NCI-H748 treated with DMSO at 0.1 percent for 48 hours (cell line): ENCODE measurements at places on chromosomes 3 and 15.

GRCh38 chr3:29747991-29748390, 467.1 kb downstream of the RBMS3 start:
- no peak for DNase-seq

DNA sequence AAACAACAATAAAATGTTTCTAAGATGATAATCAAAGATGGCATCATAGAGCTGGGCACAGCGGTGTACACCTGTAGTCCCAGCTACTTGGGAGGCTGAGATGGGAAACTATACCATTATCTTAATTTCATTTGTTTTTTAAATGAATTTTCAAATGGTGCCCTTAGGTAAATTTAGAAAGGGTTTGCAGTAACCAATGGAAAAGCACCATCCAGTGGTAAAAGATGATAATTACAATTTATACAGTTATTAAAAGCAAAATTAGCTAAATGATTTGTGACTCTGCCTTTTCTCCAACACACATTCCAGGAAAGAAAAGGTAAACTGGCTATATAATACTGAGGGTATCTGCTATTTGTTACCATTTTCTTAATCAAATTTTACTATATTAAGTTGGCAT, 14.4 kb upstream of the ANKRD28 start:
- no peak for DNase-seq

DNA sequence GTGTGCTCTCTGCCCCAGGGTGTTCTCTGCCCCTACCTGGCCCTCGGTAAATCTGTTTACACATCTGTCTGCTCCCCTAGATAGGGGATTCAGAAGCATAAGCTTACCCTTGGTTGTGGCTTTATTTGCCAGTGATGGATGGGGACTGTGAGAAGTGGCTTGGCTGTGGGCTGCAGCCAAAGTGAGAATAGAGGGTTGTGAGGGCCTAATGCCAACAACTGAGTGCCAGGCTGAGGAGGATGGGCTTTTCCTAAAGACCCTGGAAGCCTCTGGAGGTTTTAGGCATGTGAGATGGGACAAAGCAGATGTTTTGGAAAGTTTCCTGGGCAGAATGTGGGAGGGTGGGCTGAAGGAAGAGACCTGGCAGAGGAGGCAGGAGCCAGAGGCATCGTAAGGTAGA, 15.4 kb upstream of the APEH start:
- no peak for DNase-seq

DNA sequence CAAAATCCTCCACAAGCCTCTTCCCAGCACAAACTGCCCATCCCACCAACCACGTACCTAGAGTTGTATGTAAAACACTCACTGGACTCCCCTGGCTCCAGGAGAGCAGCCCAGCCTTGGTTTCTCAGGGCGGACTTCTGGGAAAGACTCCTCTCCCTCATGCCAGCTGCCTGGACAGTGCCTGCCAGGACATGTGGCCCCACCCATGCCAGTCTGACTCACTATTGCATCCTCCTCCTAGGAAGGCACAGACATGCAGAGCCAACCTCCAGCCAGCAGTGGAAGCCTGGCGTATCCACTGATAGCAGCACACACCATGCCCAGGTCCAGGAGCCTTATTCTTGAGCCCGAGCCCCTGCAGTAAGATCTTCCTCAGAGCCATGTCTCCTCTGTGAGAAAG, 8.6 kb downstream of the PKM start:
- no peak for DNase-seq

GRCh38 chr3:141289228-141289772, 57.7 kb downstream of the PXYLP1 start:
- DNase-seq = no peak

DNA sequence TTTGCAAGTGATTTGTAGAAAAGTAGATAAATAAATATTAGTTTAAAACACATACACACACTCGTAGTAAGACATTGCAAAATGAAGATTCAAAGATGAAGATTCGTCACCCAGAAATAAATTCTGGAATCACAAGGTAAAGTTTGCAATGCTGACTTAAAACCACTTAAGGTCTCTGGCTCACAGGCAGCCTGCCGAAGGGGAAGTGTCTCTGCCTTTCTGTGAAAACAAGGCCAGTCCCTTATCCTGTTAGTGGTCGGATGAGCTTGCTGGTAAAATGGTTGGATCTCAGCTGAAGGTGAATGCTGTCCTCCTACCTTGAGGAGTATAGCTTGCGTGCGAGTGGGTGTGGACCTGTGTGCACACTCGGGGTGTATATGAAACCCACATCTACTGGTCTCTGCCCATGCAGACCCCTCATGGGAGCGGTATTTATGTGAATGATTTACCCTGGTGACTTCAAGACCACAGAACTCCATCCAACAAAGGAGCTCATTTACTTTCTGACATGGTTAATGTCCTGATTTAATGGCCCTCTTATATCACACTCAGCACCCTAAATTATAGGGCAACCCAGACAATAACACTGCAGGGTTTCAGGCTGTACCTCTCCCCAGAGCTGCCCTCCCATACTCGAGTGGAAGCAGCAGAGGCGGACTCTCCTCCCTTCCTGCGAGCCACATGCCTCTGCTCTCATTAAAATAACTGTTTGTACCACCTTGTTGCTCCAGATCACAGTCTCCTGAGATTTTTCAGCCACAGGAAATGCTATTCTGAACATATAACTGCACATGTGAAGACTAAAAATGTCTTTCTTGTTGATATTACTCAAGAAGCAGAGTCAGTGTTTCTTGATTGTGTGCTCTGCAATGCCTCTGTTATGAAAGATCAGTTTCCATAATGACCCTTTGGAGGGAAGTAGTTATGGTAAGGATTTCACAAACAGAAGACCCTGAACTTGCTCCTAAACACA, 45.9 kb upstream of the ALDH1A3 start:
- DNase-seq = no peak

DNA sequence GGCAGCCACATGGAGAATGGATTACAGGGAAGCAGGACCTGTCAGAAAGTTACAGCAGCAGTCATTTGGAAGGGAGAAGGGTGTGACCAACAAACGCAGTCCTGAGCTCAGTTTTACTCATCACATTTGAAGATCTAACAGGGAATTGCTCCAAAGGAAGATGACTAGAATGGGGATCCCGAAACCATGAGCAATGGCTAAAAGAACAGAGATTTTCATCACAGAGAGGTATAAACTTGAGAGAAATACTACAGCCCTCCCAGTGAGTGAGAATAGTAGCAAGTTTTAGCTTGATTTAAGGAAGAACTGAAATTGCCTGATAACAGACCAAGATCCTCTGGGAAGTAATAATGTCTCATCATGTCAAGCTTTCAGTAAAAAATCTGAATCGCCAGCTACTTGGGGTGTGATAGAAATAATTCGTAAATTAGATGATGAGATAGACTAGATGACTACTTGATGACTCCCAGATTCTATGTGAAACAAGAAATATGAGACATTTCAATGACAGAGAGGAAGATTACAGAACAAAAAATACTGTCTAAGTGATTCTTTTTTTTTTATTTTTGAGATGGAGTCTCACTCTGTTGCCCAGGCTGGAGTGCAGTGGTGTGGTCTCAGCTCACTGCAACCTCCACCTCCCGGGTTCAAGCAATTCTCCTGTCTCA, 16.9 kb downstream of the CD47 start:
- no peak for DNase-seq

GRCh38 chr3:24678421-24678865, 183.8 kb upstream of the THRB start:
- no peak for DNase-seq

GRCh38 chr3:139935016-139935865, at the start of gene CLSTN2:
CLSTN2 (plus strand) TSS chr3:139935185.
- DNase-seq = peak; percentile 26

- no peak for DNase-seq
These were observed 87.0 kb downstream of the CFAP44 start for GRCh38 chr3:113354307-113354706.

GRCh38 chr15:34812369-34812768, 17.0 kb upstream of the ACTC1 start:
- no peak for DNase-seq

DNA sequence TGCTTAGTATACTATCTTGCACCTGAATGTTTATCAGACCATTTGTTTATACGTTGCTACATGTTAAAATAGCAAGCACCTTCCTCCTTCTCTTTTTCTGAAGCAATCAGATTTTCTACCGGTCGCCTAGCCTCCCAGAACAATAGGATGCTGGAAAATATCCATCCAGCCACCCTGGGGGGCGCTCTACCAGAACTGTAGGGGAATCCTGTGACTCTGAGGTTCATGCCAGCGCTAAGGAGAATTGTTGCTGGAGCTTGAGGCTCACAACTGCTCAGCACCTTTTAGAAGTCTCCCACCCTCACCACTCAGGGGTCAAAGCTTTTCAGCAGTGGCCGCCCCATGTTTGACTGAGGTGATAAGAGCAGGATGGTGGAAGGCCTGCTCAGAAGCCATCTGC, 27.5 kb downstream of the SQOR start:
- no peak for DNase-seq

DNA sequence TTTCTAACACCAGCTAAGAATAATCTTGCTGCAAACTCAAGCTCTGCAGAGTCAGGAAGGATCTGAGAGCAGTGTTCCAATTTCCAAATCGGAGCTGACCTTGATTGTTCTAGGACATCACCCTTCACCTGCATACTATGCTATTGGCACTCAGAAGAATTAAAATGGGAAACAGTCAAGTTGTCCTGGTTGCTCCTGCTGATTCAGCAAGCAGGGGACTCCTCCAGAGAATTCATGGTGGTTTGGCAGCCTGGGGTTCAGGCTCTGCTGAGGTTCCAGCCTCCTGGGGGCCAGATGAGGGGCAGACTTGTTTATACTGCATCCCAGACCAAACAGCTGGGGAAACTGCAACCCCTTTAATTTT, 213.7 kb upstream of the ADAMTS9 start:
- DNase-seq = no peak

- no peak for DNase-seq
These were observed 93.7 kb downstream of the MYLK start for GRCh38 chr3:123790254-123791072.

DNA sequence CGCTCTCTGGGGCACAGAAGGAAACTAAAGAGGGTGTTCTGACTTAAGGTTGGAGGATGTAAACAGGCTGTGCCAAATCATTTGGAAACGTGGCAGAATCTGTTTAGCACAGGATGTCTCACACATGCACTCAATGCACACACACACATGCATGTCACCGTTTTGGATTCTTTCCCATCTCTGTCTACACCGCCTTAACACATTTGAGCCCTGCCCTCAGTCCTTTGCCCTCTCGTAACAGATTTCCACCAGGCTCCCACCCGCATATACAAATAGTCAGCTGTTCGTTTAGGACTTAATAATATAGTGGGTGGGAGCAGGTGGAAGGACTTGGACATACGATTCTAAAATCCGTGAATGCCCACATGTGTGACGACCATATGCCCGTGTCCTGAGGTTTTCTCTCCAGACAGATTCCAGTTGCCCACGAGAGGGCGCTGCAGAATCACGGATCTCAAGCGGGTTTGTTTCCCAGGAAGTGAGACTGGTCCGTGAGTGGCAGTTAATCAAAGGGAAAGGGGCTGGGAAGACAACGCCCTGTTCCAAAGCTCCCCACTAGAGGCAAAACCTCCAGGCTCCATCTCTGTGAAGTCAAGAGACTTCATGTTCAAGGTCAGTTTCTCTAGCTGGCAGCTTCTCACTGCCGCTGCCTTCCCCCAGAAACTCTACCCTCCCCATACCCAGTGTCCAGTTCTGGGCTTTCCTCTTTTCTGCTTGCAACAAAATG, 44.5 kb downstream of the NOX5 start:
- peak; percentile 68 for DNase-seq

DNA sequence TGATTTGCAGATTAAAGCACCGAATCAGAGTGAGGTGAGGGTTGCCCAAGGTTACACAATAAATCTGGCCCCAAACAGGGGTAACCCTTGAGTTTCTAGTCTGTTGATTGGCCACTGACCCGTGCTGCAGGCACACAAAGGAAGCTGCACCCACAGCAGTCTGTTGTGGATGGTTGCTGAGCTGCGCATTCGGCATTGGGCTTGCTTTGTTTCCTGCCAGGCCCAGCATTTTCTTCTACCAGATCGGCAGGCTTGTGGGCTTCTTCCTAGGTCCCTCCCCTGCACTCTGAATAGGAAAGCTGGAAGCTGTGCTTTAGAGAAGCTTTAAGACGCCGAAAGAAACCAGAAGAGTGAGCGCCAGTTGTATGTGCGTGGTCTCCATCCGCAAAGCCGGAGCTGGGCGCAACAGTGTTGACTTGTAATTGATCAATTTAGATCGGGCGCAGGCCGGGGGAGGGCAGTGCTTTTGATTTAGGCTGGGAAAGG, 12.1 kb downstream of the B3GNT5 start:
- peak; percentile 16 for DNase-seq

GRCh38 chr3:105255350-105255749, 111.4 kb upstream of the ALCAM start:
- DNase-seq = no peak

- DNase-seq = no peak
These were observed 276.3 kb downstream of the RYR3 start for GRCh38 chr15:33586786-33587697.

GRCh38 chr3:32973982-32974381, 22.5 kb downstream of the CCR4 start:
- DNase-seq = no peak

DNA sequence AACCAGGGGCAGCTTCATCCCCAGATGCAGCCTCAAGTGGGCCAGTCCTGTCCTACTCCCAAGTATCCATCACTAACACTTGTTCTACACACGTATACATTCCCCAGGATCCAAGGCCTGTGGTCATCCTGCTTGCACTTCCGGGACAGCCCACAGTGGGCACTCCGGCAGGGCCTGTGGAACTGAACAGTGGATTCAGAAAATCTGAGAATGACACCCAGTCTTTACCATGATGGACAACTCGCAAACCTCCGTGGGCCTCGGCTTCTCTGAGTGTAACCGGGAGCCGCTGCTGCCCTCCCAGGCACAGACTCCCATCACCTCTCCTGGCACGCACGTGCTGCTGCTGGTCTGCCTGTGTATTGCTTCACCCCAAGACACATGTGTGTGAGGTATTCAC, 59.6 kb downstream of the ATP10A start:
- DNase-seq = no peak

GRCh38 chr3:142117056-142117851, 32.1 kb downstream of the TFDP2 start:
- no peak for DNase-seq

GRCh38 chr3:130811557-130811956, 64.9 kb upstream of the PIK3R4 start:
- DNase-seq = no peak
